M059J (cell line): ENCODE measurements at places on chromosomes 3 and 15.

DNA sequence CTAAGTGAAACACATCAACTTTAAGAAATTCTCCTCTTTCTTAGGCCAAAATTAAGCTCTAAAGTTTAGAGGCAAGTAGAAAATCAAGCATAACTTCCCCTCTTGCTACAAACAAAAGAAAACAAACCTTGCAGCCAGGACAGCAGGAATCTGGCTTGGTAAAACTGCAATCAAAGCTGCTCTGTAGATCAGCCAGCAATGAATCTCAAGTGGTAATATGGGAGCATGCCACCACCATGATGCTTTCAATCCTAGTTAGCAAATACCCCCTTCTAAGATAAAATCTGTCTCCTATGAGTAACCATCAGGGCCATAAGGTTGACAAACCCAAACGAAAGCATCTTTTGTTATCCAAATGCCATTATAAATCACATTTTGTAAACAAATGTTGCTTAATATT, 208.3 kb upstream of the PLSCR5 start:
- peak; percentile 9 for DNase-seq

DNA sequence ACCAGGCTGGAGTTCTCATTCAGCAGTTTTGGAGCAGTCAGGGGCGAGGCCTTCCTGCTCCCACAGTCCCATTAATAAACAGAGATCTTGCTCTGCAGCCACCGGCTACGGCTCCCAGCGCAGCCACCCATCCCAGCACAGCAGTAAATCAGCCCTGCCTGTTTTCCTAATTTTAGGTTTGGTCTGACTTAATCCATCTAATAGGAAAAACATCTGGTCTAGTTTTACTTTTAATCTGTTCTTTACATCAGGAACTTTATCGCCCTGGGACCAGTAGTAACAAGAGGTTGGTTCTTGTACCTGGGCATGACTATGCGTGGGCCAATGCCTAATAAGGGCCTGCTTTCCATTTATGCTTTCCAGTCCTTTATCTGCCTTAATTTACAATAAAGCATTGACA, 264.0 kb upstream of the DPH6 start:
- no peak for DNase-seq

DNA sequence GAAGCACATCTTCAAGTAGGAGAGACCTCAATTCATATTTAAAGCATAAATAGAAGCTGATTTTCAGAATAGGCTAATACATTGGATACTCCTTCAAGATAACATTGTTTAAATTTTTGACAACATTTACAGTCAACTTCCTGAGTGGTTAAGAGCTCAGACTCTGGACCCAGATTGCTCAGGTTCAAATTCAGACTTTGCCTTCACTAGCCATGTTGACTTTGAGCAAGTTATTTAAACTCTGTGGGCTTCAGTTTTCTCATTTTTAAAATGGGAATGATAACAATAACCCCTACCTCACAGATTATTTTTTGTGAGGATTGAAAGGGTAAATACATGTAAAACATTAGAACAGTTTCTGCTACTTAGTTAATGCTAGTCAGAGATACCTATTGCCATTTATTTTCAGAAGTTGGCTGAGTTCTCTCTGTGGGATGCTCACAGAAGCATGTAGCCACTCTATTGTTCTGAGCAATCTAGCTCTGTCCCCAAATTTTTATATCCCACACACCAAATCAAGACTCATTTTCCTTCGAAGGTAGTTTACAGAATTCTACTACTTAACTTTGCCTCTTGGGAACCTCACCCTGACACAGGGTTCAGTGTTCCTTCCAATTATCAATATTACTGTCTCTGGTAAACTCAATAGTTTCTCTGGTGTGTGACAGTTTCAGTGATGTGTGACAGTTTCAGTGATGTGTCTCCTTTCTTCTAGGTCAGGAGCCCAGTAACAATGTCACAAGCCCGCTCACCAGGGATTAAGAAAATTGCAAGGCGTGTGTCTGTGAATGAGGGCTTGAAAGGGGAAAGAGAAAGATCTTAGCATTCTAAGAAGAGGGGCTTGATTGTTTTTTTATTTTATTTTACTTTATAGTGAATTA, 79.4 kb upstream of the OSTN start:
- DNase-seq: no peak

- no peak for DNase-seq
These were observed 35.7 kb downstream of the DNAH1 start for GRCh38 chr3:52351762-52352368.

DNA sequence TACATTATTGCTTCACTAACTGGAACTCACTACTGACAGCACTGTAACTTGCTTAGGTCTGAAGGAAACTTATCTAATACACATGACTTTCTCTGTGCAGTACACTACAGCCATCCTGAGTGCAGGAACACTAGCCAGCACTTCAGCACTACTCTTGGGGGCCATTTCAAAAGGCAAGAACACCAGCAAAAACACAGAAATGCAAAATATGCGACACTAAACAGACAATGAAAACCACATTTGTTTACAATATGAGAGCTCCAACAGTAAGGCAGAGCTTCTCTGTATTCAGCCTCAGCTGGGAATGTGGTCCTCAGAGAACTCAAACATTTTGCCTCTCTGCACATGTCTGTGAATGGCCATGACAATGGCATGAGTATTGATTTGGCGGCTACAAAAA, 109.6 kb downstream of the ARRDC4 start:
- peak; percentile 71 for DNase-seq

DNA sequence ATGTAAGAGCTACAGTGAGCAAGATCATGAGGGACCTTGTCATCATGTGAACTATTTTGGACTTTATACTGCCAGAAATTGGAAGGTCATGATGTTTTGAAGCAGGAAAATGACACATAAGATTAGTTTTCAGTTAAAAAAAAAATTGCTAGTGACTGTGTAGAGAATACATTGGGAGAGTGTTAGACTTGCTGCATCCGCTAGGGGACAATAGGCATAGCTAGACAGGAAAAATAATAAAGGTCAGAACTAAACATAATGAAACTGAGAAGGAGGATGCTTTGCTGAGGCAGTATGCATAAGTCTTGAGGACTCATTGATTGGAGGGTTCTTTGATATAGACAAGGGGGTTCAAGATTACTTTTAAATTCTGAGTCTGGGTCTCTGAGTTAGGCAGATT, 275.8 kb upstream of the KCNH8 start:
- no peak for DNase-seq

GRCh38 chr15:90571063-90571541, 41.4 kb downstream of the CRTC3 start:
- DNase-seq: peak; percentile 51

GRCh38 chr3:86984271-86984670, 6.7 kb downstream of the VGLL3 start:
- no peak for DNase-seq

- DNase-seq: peak; percentile 11
These were observed 63.9 kb downstream of the NMD3 start for GRCh38 chr3:161284989-161285388.

GRCh38 chr3:155772801-155773200, 27.9 kb upstream of the PLCH1 start:
- no peak for DNase-seq

DNA sequence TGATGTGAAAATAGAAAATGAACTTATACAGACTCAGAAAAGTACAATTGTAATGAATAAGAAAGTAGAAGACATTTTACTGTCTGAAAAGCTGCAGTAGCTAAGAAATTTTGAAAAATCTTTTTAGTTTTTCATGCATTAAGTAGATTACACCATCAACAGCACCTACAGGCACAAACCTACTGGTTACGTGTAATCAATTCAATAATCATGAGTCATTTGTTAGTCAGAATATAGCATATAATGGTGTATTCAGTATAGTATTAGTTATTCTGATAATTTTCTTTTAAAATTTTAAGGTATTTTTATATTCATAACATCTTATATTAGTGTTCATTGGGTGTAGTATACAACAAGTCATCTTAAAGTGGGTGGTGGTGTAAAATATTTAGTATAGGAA, 550.5 kb upstream of the GBE1 start:
- DNase-seq: no peak

DNA sequence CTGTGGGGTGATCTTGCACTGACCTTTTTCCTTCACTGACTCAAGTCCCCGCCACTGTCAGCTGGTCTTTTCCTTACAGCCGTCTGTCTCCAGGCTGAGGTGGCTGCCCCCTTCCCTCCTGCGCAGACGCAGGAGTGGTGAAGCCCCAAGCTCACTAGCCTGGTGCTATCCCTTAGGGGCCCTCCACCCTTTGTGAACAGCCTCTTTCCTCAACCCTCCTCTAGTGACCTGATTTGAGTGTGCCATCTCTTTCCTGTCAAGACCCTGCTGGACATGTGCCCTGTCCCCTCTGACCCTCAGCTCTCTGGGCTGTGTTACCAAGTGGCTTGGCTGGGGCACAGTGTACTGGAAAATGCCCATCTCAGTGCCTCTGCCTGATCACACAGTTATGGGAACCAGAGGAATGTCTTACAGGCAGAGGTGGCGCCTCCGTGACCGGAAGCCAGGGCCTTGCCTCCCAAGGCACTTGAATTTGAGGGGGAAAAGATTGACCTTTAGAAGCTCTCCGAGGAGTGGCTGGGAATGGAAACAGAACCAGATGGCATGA, 8.7 kb downstream of the KBTBD13 start:
- DNase-seq: no peak

- no peak for DNase-seq
These were observed 150.8 kb downstream of the ZNF609 start for GRCh38 chr15:64611085-64611725.

DNA sequence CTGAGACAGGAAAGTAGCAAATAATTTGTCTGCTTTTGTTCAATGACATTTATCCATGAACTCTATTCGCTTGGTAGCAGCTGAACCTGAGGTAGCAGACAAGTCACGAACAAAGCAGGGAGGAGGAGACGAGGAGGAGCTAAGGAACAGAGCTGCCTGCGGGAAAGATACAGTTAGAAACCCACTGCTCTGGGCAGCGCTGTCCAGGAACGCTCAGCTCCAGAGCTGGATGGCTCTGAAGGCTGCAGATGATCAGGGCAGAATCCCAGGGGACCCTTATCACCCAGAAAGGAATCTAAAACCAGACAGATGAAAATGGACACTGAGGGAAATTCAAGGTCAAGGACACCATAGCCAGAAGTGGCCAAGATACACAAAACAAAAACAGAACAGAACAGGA, 257.8 kb downstream of the CD47 start:
- no peak for DNase-seq

- no peak for DNase-seq
These were observed 117.4 kb downstream of the ATG7 start for GRCh38 chr3:11389386-11390268.

DNA sequence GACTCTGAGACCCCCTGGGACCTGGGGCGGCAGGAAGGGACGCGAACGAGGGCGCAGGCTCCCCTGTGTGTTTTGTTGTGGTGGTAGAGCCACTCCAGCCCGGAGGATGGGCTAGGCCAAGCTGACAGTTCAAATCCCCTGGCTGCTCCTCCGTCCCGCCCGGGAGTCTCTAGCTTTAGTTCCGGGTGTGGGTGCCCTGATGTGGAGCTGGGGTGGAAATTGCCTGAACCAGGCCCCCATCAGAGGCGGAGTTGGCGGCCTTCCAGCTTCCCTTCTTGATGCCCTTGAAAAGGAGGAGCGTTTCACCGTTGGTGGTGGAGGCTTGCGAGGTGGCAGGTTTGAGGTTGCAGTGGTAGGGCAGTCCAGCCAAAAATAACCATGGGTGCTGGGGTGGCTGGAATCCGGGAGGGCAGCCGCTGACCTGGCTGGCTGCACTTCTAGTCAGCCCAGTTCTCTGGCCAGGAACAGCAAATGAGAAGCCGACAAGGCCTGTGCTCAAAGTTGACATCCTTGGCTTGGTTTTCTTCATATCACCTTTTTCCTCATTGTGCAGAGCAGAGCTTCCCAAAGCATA, 817 bp downstream of the CLK3 start:
- DNase-seq: peak; percentile 82

DNA sequence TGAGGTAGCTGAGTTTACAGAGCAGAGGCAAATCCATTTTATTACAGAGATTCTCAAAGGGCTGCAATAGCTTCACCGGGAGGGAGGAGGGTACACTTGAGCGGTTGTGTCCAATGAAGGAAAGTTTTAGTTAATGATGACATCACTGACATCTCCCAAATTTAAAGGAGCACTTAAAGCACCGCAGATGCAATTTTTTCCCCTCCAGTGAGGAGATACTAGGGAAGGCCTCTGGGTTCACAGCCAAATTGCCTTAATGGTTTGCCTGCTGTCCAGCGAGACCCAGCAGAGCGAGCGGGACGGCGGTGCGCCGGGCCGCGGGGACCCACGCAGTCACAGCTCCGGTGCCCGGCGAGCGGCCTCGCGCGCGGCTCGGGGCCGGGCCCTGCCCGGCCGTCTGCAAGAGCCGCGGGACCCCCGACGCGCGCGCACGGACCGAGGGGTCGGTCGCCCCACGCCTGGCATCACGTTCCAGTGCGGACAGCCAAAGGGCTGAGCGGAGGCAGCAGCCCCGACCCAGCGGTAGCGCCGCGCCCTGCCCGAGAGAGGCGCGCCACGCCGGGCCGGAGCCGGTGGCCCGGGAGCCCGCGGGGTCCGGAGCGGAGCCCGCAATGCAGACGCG, 160.5 kb upstream of the CHRNA7 start:
- no peak for DNase-seq

DNA sequence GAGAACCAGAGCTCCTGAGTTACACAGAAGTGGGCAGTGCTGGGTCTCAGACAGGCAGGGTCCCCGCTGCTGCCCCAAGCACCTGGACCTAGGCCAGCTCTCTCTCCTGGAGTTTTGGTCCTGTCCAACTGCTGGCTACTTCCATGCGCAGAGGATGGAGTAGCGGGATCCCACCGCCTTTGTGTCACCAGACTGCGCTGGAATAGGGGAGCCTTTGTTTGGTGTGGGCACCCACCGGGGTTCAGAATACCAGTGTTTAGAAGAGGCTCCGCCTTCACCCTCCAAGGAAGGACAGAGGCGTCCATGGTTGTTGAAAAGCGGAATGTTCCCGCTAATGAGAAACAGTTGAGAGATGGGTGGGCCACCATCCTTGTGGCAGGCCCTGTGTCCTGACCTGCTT, 154.4 kb downstream of the DNAJB8 start:
- no peak for DNase-seq

DNA sequence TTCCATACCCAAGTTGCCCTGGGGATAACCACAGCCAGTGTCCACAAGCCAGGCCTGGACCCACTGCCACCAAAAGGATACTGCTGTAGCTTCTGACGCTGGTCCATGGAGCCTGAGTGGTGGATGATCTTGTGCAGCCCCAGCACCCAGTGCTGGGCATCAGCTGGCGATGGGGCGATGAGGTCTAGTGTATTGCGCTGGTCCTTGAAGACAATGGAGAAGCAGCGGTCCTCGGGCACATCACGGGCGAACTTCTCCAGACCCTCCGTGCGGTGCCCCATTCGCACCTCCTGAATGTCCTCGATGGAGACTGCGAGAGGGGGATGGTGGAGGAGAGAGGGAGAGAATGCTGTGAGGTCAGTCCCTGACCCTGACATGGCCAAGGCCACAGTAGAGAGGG, 13.0 kb downstream of the PLCD1 start:
- no peak for DNase-seq

GRCh38 chr3:71629711-71630110, 46.2 kb upstream of the FOXP1 start:
- DNase-seq: no peak
